ENCODE measurements at places on chromosomes 7 and 10.

DNA sequence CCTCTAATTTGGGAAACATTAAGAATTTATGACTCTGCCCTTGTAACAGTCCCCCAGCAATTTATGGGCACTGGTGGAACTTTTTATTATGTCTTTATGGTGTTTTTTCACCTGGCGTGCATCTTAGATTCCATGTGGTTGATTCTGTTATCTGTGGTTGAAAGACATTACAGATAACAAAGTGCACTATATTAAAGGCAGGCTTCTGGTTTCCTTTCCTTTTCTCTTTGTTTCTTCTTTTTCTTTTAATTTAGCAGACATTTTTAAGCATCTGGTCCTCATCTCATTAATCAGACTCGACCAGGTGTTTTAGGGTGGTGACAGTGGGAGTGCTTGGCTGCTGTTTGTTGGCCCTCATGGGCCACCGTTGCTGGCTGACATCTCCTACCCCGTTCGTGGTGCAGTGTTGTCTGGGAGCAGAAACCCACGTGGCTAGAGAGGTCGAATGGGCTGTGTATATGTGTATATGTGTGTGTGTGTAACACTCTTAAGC, 77.4 kb downstream of the LRMDA start:
- peak; percentile 43 for DNase-seq

DNA sequence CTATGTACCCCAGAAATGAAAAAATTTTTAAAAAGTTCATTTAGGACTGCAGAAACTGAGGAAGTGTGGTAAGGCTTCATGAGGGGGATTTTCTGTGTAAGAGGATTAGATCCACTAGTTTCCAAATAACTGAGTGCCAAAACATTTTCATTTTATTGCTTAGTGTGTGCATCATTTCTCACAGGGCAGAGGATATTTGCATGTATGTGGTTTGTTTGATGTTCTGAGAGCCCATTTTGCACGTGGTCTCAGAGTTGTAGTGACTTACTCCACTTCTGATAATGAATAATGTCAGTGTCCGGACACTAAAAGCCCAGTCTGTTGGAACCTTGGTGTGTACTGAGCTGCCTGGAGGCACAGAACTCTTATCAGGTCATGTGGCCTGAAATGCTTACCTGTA, 299.9 kb downstream of the AUTS2 start:
- DNase-seq, result no peak

- DNase-seq, result no peak
Measured at GRCh38 chr10:89374713-89375141, 3.1 kb upstream of the IFIT1B start.

GRCh38 chr7:114823290-114823689, 98.6 kb upstream of the MDFIC start:
- no peak for DNase-seq

- DNase-seq, result peak; percentile 46
Measured at GRCh38 chr10:101840741-101841453, 2.7 kb downstream of the KCNIP2 start.

GRCh38 chr7:112001091-112001826, 204.9 kb downstream of the DOCK4 start:
- DNase-seq, result peak; percentile 86

- DNase-seq, result no peak
Measured at GRCh38 chr10:35262436-35262835, 73.9 kb upstream of the CCNY start.

GRCh38 chr10:3401491-3401938, 228.9 kb upstream of the PITRM1 start:
- no peak for DNase-seq

DNA sequence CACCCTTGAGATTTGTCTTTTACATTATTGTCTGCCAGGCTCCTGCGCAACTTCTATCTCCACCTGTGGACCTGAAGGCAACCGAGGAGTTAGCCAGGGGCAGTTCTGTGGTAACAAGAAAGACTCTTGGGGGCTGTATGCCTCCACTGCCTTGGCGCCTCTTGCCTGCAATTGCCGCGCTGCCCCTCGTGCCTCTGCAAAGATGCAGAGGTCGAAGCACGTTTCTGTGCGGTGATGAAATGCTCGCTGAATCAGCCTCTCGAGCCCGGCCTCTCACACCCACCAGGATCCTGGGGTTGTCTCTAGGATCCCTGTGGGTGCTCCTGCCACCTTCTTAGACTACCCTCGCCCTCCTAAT, 486 bp upstream of the LHFPL3 start:
- DNase-seq, result no peak

DNA sequence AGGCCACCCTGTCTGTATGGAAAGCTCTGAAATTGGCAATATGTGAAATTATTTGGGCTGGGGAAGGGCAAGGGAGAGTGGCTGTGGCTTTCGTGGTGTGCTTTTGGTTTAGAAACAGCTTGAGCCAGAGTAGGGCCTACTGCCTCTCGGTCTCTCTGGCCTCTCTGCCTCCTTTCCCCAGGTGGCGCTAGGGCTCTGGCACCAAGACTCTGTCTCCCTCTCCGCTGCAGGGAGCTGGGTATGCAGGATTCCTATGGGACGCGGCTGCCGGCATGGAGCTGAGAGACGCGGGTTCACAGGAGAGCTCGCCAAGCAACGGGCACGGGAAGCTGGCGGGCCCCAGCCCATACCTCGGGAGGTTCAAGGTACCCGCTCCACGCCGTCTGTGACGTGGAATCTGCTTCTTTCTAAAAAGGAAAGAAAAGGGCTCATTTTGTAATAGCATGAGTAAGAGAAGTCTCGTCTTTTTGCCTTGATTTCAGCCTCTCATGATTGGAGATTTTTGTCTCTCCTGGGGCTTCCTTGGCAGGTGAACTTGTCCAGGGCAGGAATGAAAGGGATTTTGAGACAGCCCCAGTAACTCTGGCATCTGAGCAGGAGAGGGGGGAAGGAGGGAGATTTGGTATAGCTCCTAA, 105.1 kb upstream of the ANLN start:
- DNase-seq, result no peak

DNA sequence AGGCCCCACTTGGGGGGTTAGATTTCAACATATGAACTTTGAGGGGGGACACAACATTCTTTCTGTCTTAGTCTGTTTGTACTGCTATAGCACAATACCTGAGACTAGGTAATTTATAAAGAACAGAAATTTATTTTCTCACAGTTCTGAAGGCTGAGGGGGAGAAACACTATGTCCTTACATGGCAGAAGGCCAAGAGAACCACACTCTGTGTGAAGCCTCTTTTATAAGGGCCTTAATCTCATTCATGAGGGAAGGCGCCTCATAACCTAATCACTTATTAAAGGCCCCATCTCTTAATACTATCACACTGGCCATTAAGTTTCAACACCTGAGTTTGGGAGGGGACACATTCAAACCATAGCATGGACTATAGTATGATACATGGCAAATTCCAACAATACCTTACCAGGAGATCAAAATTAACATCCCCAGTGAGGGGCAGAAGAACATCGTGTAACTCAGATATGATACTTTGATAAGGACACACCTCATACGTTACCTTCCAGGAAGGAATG, 9.3 kb upstream of the PDLIM1 start:
- no peak for DNase-seq

GRCh38 chr7:155587486-155587885, 41.1 kb upstream of the CNPY1 start:
- DNase-seq, result no peak
